Stimulated activated CD4-positive, alpha-beta T cell treated with anti-CD3 and anti-CD28 coated beads, Interleukin-15, amount 100 ng/mL, for 1 hour (primary cell): ENCODE measurements at places on chromosomes 3 and 15.

DNA sequence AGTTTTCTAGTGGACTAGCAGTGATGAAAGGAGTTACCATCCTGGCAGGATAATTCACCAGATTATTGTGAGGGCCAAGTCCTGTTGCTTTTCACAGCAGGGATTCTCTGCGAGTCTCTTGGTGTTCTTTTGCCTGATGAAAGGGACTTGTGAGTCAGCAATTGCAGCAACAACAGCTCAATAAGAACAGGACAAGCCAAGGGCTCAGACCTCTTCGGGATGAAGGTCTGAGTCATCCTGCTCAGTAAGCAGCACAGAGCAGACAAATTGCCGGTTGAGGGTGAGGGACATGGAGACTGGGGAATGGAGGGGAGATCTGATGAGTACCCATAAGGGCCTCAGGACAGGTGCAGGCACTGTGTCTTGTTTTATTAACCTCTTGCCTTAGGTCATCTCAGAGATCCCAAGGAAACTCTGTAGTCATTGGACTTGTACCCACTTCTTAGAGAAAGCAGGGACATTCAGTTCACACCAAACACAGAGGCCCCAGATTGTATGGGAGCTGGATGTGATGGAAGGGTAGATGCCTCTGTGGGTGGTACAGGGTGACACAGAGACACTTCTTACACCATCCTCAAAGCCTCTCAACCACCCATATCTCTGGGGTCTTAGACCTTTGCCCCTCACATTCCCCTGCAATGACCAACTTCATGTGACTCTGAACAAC, 173.8 kb upstream of the TLE3 start:
- DNase-seq: no peak

GRCh38 chr15:68592054-68592453, 13.3 kb downstream of the CORO2B start:
- DNase-seq: no peak

GRCh38 chr3:57803647-57804081, 47.6 kb downstream of the SLMAP start:
- no peak for DNase-seq

DNA sequence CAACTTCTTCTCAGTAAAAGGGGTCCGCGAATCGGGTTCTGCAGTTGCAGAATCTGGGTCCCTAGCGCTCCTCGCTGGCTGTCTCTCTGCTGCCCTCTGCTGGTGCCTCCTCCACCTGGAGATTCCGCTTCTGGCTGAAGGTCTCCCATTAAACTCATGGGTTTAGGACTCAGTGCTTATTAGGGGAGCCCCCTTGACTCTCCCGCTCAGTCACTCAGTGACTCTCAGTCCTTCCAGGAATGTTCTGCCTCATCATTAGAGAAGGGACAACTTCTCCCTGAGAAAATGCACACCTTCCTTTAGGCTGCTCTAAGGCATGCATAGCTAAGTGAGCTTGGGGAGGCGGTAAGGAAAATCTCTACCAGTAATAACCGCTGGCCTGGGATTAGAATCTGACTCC, 7.1 kb downstream of the CPN2 start:
- peak; percentile 33 for DNase-seq

GRCh38 chr15:52361494-52361893, 65.9 kb upstream of the MYO5C start:
- DNase-seq: no peak

DNA sequence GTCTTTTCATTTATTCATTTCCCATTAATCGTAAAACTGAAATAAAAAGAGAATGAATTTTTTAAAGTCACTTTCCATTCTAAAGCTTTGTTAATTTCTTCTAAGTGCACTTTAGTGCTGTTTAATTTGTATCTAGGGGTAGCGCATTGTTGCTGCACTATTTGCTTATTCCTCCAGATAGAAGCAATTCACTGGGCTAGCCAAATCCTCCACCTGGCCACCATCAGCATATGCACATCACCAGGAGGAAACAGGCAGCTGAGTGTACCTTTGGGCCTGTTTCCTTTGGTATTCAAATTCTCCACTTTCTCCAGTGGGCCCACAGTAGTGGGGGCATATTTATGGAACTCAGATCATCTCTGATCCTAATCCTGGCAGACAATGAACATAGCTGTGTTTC, 29.8 kb upstream of the CPB1 start:
- DNase-seq: no peak

DNA sequence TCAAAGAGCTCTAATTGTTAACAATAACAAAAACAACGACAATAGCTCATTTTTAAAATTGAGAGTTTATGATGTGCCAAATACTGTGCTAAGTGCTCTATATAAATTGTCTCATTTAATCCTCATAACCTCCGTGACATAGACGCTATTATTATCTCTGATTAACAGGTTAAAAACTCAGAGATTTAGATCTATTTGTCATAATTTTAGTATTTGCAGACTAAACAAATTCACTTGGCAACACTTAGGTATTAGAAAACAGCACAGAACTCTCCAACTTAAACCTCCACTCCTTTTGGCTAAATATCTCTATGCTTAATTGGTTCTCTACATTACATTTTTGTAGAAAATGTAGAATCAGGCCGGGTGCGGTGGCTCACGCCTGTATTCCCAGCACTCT, 136.4 kb downstream of the SPATA16 start:
- no peak for DNase-seq

DNA sequence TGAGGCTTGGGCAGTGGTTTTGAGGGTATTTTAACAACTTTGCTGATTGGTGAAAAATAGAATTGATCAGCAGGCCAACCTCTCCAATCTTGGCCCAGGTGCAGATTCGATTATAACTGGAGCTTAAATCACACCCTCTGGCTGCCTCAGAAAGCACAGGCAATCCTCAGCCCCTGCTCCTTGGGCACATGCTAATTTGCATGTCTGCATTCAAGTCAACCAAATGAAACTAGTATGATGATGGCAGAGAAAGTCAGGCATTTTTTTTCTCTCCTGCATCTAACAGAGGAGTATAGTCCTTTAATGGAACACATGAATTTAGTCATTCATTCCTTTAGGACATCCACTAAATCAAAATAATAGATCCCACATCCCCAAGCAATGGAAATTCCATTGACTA, 16.8 kb upstream of the NMNAT3 start:
- DNase-seq: no peak

DNA sequence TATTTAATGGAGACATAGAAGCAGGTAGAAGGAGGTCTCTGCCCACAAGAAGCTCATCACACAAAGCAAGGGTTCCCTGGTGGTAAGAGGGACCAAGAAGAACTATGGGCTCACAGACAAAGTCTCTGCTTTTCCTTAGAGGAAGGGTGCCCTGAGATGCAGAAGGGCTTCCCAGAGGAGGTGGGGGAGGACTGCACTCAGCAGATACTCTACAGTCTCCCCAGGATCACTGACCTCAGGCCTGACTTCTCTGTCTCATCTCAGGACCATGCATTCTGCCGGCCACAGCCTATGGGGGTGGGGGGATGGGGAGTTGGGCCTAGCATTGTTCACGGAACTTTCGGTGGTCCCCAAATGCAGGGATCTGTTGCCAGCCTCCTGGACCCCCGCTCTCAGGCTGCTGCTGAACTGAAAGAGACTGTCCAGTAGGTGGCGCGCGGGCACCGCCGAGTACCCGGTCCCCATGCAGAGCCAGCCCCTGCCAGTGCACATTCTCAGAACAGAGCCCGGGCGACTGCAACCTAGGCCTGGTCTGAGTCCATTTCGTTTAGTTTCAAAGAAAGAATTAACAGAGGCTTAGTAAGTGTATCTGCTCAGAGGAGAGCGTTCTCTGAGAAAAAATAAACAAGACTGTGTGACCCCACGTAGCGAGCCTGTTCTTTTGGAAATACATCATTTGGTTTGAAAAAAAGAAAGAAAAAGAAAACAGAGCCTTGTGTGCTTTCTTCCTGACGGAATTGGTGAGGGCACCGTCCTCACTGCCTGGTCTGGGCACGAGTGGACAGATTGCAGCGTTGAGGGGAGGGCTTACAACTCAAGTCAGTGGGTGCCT, 74.1 kb downstream of the LRTM1 start:
- no peak for DNase-seq

DNA sequence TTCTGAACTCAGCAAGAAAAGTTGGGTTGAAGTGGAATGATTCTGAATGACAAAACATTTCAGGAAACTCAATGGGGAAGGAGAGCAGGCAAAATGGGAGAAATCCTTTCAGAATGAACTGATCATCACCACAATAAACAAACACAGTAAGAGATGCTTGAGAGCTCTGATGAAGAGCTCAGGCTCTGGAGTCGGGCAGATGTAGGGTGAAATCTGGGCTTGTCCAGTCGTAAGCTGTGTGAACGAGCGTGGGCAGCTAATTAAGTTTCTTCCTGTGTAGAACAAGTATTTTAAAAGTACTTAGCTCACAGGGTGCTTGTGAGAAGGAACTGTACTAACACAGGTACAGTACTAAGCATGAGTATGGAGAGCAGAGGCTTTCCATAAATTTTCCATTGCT, 406.2 kb downstream of the FOXP1 start:
- no peak for DNase-seq

- DNase-seq: no peak
These were observed 224.3 kb upstream of the SETMAR start for GRCh38 chr3:4078903-4079302.

- DNase-seq: no peak
These were observed 82.5 kb upstream of the NAALADL2 start for GRCh38 chr3:174776636-174777035.

- DNase-seq: no peak
These were observed 400.7 kb downstream of the ROBO1 start for GRCh38 chr3:79367066-79367465.

GRCh38 chr3:172094621-172095557, 55.5 kb downstream of the FNDC3B start:
- no peak for DNase-seq

- DNase-seq: no peak
These were observed 196.8 kb downstream of the GOLGA6L6 start for GRCh38 chr15:20344601-20345400.

- peak; percentile 94 for DNase-seq
These were observed at the start of gene MORF4L1 for GRCh38 chr15:78872155-78872971. TSS of gene MORF4L1 (plus strand) at chr15:78872890. CDS start at chr15:78873018, 128 bp downstream.

DNA sequence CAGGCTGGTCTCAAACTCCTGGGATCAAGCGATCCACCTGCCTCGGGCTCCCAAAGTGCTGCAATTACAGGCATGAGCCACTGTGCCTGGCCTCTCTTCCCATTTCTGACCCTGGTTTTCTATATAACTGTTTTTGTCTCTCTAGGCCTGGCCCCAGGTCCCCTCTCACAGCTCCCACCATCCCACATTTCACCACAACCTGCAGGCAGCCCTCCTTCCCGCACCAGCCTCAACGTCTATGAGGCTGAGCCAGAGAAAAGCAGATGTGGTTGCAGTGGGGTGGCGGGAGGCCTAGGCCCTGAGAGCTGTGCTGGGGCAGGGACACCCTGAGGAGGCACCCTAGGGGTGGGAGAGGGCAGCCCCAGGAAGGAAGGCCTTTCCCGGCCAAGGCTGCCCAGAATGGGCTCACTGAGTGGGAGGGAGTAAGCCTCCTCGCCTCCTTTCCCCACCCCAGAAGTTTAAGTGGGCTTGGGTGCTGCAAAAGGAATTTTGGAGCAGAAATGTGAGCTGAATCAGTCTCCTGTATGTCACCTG, 99.7 kb downstream of the LSM3 start:
- DNase-seq: no peak

DNA sequence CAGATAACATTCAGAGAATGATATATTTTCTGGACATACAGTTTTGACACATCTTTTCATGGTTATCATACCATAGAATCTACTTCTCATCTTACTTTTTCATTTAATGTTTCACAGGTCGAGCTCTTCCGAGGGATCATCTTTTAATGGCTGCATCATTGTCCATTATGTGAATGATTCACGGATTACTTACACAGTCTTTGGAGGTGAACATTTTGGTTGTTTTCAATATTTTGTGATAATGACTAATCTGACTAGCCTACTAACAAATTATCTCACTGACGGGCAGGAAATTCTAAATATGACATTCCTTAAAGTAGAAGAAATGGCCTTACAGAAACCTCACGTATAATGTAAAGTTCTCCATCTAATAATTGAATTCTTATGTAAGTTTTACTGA, 209.1 kb upstream of the STRIT1 start:
- no peak for DNase-seq

- no peak for DNase-seq
These were observed 253.8 kb upstream of the ARL6 start for GRCh38 chr3:97510795-97511194.

GRCh38 chr3:6220447-6220846, 640.5 kb upstream of the GRM7 start:
- DNase-seq: no peak

DNA sequence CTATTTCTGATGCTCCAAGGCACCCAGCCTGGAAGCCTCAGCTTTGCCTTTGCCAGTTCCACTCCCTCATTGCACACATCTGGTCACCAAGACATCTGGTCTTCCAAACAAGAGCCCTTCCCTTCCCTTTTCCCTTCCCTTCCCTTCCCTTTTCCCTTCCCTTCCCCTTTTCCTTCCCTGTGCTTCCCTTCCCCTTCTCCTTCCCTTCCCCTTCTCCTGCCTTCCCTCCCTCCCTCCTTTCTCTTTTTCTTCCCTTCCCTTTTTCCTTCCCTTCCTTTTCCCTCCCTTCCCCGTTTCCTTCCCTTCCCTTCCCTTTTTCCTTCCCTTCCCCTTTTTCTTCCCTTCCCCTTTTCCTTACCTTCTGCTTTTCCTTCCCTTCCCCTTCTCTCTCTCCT, 2.4 kb upstream of the CGNL1 start:
- DNase-seq: no peak

- DNase-seq: no peak
These were observed 69.8 kb downstream of the HES1 start for GRCh38 chr3:194205675-194206133.

- DNase-seq: no peak
These were observed 185.6 kb downstream of the APBA2 start for GRCh38 chr15:29071232-29071881.

- DNase-seq: no peak
These were observed 59.5 kb downstream of the SNRK start for GRCh38 chr3:43345877-43346276.

GRCh38 chr15:39937696-39938095, 3.8 kb downstream of the EIF2AK4 start:
- no peak for DNase-seq

DNA sequence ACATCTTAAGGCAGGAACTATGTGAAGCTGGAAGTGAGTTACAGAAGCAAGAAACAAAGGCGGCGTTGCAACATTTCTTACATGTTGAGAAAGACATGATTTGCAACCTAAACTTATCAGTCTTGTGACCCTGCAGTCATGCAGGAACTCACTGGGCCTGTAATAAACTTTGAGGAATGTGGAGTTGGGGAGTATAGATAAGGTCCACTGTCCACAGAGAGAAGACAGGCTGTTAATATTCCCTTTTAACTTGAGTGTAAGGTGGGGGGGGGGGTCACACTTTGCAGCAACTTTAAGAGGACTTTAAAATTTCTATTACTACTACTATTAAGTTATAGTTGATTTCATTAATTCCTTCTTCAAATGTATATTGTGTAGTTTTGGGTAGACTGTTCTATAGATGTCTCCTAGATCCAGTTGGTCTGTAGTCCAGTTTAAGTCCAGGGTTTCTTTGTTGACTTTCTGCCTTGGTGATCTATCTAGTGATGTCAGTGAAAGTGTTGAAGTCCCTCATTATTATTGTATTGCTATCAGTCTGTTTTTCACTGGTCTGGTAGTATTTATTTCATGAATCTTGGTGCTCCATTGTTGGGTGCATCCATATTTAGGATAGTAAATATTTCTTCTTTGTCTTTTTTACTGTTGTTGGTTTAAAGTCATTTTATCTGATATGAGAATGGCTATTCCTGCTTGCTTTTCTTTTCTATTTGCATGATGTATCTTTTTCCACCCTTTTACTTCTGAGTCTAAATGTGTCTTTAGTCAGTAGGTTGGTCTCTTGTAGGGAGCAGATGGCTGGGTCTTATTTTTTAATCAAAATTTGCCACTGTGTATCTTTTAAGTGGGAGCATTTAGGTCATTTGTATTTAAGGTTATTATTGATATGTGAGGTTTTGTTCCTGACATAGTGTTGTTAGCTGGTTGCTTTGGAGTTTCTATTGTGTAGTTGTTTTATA, 15.6 kb upstream of the FAM98B start:
- DNase-seq: no peak
